Muscle of leg (tissue), 16 donors: ENCODE measurements at places on chromosomes 16 and 17. TPM values are rescaled to one million over a fixed set of nuclear protein-coding genes. Genes with fewer than 3 reads are reported as not detected.
A peak's percentile ranks its signal among the peaks of the same experiment; 100 is the strongest.

GDPD1 gene
- 1.5 TPM for polyA plus RNA-seq

TRIM37 gene
- 16.0 TPM for polyA plus RNA-seq

CDH1 gene
- polyA plus RNA-seq = 0.83 TPM

ABCC11 gene
- 0.12 TPM for polyA plus RNA-seq

RUNDC3A gene
- 3.8 TPM for polyA plus RNA-seq

CAVIN1 gene
- 291 TPM for polyA plus RNA-seq

GRCh38 chr17:21278450-21279197 is 5.9 kb upstream of the MAP2K3 start:
- no peak overlapping the region for H3K4me3 ChIP-seq
- peak; percentile 50 for DNase-seq
- peaks cover 7% of the 10 kb centered on the region for H3K27me3 ChIP-seq
- no peaks in the 10 kb centered on the region for H3K36me3 ChIP-seq
- H3K27ac ChIP-seq = no peak overlapping the region

- no peaks in the 10 kb centered on the region for H3K36me3 ChIP-seq
- H3K27ac ChIP-seq = no peak overlapping the region
- H3K4me1 ChIP-seq = peaks cover 3% of the 10 kb centered on the region
- no peak overlapping the region for H3K4me3 ChIP-seq
- H3K27me3 ChIP-seq = peaks cover 21% of the 10 kb centered on the region
Measured at GRCh38 chr16:49350265-49351095, 23.1 kb upstream of the C16orf78 start.

DNA sequence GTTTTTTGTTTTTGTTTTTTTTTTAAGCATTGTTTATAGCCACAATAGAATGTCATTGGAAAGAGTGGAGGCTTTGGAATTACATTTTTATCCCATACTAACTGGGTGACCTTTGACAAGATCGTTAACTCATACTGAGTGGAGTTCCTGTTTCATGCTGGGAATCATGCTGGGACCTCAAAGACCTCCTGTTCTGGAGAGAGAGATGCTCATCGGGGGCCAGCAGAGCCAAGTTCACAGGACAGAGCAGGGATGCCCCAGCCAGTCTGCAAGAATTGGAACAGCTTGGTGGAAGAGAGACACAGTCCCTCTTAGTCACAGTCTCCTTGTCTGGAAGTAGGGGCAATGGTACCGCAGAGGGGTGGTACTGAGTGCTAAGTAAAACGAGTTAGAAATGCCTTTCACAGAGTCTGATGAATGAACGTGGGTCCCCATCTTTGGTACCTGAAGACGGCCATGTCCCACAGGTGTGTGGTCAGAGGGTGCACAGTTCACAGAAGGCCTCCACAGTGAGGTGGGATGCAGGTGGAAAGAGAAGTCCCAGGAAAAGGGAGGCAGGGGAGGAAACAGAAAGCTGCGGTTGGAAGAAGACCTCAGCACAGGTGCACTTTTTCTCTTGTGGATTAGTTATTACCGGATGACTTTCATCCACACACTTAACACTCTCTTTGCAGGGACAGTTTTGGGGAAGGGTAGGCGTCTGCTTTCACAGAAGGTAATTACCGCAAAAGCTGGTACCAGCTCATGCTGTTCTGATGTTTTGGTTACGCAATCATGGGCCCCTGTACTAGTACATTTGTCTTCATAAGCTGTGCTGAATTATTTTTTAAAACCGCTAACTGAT is 147.8 kb downstream of the PRKCA start:
- no peak overlapping the region for H3K27ac ChIP-seq
- H3K36me3 ChIP-seq = no peaks in the 10 kb centered on the region
- no peak for DNase-seq
- no peak overlapping the region for H3K4me3 ChIP-seq
- H3K4me1 ChIP-seq = peaks cover 3% of the 10 kb centered on the region

DNA sequence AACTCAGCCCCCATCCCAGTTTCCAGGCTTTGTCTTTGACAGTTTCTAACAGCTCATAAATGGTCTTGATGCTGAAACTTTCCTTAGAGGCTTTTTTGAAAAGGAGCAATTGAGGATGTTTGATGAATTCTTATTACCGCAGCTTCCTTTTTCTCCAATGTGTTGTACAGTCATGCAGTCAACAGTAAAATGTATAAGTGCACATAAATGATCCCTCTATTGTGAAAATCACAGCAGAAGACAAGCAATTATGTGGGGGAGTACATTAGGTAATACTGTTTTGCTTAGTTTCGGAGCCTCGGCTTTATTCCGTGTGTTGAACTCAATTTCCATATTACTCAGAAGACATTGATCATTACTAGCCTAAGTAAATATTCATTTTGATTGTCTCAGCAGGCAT is 673.7 kb downstream of the CDH8 start:
- H3K4me3 ChIP-seq = no peak overlapping the region
- no peaks in the 10 kb centered on the region for H3K36me3 ChIP-seq
- no peak overlapping the region for H3K27ac ChIP-seq
- DNase-seq = no peak

DNA sequence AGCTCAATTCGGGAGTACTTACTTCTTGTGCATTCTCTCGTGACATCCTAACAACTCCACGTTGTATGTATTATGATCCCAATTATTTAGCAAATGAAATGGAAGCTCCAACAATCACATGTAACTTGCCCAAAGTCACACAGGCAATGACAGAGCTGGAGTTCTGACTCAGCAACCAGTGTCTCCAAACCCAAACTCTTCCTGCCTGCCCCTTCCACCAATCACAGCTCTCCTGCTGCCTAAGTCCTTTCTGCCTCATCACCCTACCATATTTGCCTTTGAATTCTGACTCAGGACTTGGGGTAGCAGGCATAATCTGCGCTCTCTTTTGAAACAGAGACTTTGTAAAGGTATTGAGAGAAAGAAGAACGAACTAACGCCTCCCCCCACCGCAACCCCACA is 245.2 kb upstream of the MAF start:
- no peaks in the 10 kb centered on the region for H3K36me3 ChIP-seq
- H3K27me3 ChIP-seq = no peaks in the 10 kb centered on the region
- no peak overlapping the region for H3K4me3 ChIP-seq
- DNase-seq = no peak
- H3K4me1 ChIP-seq = no peaks in the 10 kb centered on the region

DNA sequence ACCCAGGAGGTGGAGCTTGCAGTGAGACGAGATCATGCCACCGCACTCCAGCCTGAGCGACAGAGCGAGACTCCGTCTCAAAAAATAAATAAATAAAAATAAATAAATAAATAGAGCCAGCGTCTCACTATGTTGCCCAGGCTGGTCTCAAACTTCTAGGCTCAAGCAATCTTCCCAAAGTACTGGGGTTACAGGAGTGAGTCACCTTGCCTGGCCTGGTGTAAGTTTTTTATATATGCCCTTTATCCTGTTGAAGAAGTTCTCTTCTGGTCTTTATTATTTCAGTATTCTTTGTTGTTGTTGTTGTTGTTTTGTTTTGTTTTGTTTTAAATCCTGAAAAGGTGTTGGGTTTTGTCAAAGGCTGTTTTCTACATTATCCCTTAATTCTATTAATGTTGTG is 30.1 kb upstream of the ABCC1 start:
- H3K4me3 ChIP-seq = no peak overlapping the region
- no peaks in the 10 kb centered on the region for H3K4me1 ChIP-seq
- no peaks in the 10 kb centered on the region for H3K27me3 ChIP-seq
- no peak for DNase-seq
- H3K36me3 ChIP-seq = no peaks in the 10 kb centered on the region

DNA sequence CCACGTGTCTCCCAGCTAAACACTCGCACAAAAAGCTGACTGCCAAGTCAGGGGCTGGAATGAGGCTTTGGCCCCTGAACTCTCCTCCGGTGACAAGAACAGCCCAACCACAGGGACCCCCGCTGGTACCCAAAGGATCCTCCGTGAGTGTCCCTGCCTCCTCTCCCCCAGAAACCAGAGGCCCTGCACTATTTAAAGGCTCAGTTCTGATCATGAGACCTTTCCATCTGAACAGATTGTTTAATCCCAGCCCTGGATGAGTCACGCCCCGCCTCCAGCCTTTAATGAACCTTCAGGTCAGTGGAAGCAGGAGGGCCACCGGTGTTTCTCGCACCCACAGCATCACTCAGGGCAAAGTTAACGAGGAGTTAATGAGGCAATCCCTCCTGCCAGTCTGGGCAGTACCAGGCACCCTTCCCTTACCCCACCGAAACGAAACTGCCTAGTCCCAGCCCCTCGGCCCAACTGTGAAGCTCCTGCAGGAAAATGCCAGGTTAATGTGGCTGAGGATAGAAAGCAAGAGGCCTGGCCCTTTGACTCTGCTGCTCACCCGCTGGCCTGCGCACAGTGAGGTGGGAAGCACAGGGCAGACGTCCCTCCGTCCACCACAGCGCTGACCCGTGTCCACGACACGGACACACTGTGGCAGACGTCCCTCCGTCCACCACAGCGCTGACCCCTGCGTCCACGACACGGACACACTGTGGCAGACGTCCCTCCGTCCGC is 32.4 kb downstream of the TIMM22 start:
- peak overlapping the region; percentile 42 for H3K27ac ChIP-seq
- H3K4me1 ChIP-seq = peaks cover 51% of the 10 kb centered on the region
- H3K4me3 ChIP-seq = no peak overlapping the region
- peaks cover 15% of the 10 kb centered on the region for H3K36me3 ChIP-seq
- no peaks in the 10 kb centered on the region for H3K27me3 ChIP-seq

DNA sequence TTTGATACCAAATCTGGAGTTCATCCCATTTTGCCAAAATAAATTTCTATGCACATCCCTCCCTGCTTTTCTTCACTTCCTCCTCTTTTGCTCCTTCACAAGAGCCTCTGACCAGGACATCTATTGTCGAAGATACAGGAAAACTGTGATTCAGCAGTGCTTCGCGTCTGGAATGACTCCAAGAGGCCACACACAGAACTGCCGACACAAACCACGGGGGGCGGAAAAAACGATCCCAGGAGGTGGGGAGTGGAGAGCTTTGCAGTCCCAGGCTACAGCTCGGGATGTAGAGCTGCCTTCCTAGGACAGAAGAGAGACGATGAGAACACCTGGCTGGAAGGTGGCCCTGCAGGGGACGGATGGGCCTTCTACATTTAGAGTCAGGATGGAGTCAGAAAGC is 102.8 kb downstream of the XYLT1 start:
- H3K36me3 ChIP-seq = no peaks in the 10 kb centered on the region
- H3K27ac ChIP-seq = no peak overlapping the region
- H3K4me1 ChIP-seq = peaks cover 38% of the 10 kb centered on the region
- H3K27me3 ChIP-seq = no peaks in the 10 kb centered on the region
- DNase-seq = no peak

- peaks cover 8% of the 10 kb centered on the region for H3K27me3 ChIP-seq
- peaks cover 2% of the 10 kb centered on the region for H3K4me1 ChIP-seq
- H3K4me3 ChIP-seq = no peak overlapping the region
- H3K27ac ChIP-seq = no peak overlapping the region
- H3K36me3 ChIP-seq = no peaks in the 10 kb centered on the region
- DNase-seq = no peak
Measured at GRCh38 chr17:48478224-48479013, 48.4 kb upstream of the SKAP1 start.

GRCh38 chr17:38601539-38602351 is 4.0 kb downstream of the SRCIN1 start:
- no peak overlapping the region for H3K27ac ChIP-seq
- H3K27me3 ChIP-seq = peaks cover 79% of the 10 kb centered on the region

GRCh38 chr16:83769397-83770008 is 38.3 kb upstream of the HSBP1 start:
- H3K27ac ChIP-seq = peak overlapping the region; percentile 42
- H3K4me3 ChIP-seq = no peak overlapping the region
- no peaks in the 10 kb centered on the region for H3K36me3 ChIP-seq
- peak; percentile 54 for DNase-seq
- H3K27me3 ChIP-seq = no peaks in the 10 kb centered on the region

- DNase-seq = peak; percentile 77
- no peaks in the 10 kb centered on the region for H3K36me3 ChIP-seq
- no peaks in the 10 kb centered on the region for H3K4me1 ChIP-seq
- H3K4me3 ChIP-seq = no peak overlapping the region
Measured at GRCh38 chr17:74520790-74521480, 10.3 kb downstream of the CD300LB start.

DNA sequence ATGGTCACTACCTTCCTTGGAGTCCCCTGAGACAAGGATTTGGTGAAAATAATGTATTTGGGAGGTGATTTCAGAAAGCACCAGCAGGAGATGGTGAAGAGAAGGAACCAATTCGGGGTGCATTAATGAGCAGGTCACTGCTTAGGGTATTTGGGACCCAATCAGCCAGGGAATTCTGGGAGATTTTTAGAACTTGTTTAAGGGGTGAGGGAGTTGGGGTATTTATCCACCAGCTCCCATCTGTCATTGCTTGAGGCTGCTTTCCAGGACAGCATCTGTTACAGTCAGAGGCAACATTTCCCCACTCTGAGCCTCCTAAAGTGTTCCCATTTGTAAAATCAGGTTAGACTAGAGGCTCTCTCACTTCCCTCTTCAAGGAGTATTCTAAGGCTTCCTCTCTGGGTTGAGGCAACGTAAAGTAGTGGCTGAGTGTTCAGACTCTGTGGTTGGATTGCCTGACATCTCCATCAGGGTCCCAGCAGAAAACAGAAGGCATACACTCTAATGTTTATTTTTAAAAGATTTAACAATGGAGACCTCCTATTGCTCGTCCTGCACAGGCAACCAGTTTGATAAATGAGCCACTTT is 60.9 kb downstream of the CLEC19A start:
- no peak overlapping the region for H3K27ac ChIP-seq
- H3K4me3 ChIP-seq = no peak overlapping the region
- no peak for DNase-seq
- H3K27me3 ChIP-seq = peaks cover 9% of the 10 kb centered on the region
- H3K4me1 ChIP-seq = no peaks in the 10 kb centered on the region

DNA sequence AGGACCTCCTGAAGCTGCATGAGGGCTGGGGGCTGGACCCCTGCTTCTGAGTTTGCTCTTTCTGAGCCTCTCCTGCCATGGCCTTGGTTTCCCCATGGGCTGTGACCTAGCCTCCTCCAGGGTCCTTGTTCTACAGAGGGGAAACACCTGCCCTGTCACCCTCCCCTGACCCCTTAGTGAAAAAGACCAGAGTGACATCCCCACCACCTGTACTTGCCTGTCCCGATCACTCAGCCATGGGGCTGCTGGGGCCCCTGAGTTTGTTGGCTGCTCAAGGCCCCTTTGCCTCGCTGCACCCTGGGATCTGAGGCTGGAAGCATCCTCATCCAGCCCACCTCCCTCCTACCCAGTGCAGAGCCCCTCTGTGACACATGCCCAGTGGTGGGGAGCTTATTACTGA is 800 bp downstream of the NOD2 start:
- H3K4me1 ChIP-seq = peaks cover 46% of the 10 kb centered on the region
- no peaks in the 10 kb centered on the region for H3K36me3 ChIP-seq
- no peak overlapping the region for H3K4me3 ChIP-seq
- no peak for DNase-seq

DNA sequence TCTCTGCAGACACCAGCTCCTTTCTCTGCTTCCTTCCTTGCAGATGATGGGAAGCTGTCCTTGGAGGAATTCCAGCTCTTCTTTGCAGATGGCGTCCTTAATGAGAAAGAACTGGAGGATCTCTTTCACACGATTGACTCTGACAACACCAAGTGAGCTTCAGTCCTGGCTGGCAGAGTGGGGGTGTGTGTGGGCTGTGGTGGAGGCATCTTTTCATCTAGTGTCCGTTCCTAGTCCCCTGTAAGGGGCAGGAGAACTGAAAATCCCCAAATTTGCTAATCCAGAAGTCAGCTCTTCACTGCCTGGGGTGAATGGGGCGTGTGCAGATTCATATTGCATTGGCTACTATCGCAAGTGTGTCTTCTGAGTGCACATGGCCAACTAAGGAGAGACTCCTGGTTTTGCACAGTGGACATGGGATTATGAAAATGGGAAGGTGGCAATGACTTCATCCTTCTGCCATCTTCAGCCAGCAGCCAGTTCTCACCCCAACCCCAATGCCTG is 10.4 kb downstream of the NECAB2 start:
- no peak overlapping the region for H3K27ac ChIP-seq
- H3K4me1 ChIP-seq = no peaks in the 10 kb centered on the region
- DNase-seq = no peak
- no peaks in the 10 kb centered on the region for H3K27me3 ChIP-seq
- no peaks in the 10 kb centered on the region for H3K36me3 ChIP-seq
- H3K4me3 ChIP-seq = no peak overlapping the region
